Adipocyte (in vitro differentiated cells): ENCODE measurements at places on chromosomes 11 and 22.
A peak's percentile ranks its signal among the peaks of the same experiment; 100 is the strongest.

DNA sequence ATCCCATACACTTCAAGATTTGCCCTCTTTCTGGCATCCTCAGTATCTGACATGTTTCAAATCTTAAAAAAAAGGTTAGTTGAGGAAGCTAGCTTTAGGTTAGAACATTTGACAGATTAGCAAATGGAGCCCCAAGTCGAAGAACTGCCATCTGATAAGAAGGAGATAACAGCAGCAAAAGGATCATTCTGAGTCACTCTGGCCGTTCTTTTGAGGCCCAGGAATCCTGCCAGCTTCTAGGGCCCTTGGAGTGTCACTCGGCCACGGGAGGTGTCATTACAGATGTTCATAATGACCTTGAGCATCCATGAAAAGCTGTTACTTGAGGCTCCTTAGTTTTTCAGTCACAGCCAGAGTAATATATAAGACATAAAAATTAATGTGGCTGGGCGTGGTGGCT is 132.1 kb upstream of the RASSF10 start:
- DNase-seq: no peak

DNA sequence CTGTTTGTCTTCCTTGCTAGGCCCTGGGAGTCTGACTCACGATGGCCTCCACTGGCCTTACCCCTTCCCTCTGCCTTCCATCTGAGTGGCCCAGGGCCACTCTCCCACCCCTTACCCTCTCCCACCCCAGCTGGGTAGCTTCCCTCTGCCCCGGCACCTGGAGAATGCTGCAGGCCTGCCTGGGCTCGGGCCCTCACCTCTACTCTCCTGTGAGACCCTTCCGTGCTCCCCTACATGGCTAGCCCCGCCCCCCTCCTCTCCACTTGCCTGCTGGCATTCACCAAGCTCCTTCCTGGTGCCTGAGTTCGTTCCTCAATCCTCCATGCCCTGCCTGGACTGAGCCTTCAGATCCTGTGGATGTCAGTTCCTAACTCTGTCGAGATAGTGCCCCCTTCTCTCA is 8.7 kb downstream of the RAB36 start:
- DNase-seq: no peak

GRCh38 chr11:93842461-93842860 is 8.0 kb downstream of the VSTM5 start:
- peak; percentile 78 for DNase-seq

- DNase-seq: no peak
These were observed 138.1 kb downstream of the TBC1D22A start for GRCh38 chr22:46900549-46900948.
